GM12864 (cell line): ENCODE measurements at places on chromosomes 5 and 9.

- DNase-seq: no peak
These were observed 136.6 kb upstream of the TBCA start for GRCh38 chr5:77912721-77913120.

- no peak for DNase-seq
These were observed 855.5 kb upstream of the NUDT12 start for GRCh38 chr5:104418056-104418455.

GRCh38 chr9:99592834-99593574 is 228.7 kb upstream of the NR4A3 start:
- DNase-seq: no peak

DNA sequence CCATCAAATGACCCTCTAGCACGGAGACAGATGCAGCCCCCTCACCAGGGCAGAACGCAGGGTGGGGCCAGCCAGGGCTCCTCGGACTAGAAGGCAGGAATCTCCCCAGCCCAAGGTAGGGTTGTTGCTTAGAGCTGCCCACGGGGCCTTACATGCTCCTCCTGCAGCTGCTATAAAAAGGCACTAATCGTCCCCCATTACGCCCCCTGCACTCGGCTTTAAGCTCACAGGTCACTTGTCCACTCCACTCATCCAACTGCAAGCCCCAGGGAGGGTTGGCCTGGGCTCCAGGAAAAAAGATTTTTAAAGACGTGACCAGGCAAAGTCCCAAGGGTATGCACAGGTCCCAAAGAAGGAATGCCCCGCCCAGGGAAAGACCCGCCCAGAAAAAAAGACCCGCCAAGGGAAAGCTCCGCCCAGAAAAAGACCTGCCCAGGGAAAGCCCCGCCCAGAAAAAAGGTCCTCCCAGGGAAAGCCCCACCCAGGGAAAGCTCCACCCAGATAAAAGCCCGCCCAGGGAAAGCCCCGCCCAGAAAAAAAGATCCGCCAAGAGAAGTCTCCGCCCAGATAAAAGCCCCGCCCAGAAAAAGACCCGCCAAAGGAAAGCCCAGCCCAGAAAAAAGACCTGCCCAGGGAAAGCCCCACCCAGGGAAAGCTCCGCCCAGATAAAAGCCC is 11.1 kb downstream of the GRIN1 start:
- DNase-seq: peak; percentile 54

- DNase-seq: no peak
These were observed 39.9 kb downstream of the WDR36 start for GRCh38 chr5:111132076-111132475.

DNA sequence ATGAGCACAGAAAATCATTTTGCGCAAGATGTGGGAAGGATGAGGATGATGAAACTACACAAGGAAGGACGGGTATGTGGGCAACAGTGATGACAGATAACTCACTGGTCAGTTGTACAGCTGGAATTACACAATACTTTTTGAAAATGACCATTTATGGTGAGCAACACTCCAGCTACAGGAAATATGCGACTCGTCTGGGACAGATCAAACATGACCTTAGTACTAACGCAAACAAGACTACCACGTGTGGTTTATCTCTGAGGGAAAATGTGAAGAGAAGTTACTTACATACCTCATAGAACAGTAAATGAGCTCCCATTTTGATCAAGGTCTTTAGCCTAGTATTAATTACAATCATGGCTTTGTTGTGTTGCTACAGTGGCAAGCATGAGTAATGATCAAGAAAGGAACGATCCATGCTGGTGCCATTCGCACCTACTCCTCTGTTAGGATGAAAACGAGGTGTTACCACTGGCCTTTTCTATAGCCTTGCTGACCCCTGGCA is 456.9 kb downstream of the BNC2 start:
- no peak for DNase-seq

GRCh38 chr5:143195491-143195890 is 208.0 kb downstream of the NR3C1 start:
- DNase-seq: no peak

- DNase-seq: no peak
These were observed 233.8 kb downstream of the PIK3R1 start for GRCh38 chr5:68449380-68449779.

DNA sequence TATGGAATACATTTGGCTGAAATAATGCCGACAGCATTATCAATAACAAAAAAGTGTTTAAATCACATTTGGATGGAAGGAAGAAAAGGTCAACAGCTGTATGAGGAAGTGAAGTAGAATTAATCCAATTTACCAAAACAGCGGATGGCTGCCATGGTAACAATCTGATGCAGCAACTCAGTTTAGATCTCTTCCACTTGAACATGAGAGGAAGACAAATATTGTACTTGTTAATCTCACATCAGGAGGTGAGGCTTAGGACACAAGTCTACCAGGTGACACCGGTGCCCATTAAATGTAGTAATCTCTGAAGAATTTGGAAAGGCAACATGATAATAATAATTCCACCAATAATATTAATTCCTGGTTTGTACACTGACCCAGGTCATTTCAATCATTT is 2.4 kb downstream of the RASEF start:
- no peak for DNase-seq

DNA sequence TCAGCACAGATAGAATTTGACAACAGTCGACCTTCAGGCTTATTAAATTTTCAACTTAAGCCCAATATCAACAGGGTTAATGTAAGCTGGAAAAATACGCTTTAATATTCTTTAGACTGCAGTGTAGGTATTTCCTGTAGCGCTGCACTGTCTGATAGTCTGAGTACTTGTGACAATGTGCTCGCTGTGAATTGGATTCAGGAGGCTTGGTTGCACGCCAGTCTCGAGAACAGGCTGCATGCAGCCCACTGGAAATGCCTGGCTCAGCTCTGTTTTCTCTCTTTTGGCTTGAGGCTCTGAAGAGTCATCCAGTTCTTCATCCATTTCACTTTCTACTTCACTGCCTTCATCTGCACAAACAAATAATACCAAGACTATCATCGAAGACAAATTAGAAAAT is 300.9 kb downstream of the RFX3 start:
- no peak for DNase-seq

GRCh38 chr5:95975703-95976102 is 14.1 kb upstream of the ELL2 start:
- no peak for DNase-seq

DNA sequence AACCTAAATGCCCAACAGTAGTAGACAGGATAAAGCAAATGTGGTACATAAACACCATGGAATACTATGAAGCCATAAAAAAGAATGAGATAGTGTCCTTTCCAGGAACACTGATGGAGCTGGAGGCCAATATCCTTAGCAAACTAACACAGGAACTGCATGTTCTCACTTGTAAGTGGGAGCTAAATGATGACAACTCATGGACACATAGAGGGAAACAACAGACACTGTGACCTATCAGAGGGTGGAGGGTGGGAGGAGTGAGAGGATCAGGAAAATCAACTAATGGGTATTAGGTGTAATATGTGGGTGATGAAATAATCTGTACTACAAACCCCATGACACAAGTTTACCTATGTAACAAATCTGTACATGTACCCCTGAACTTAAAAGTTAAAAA is 505.7 kb downstream of the RAB3C start:
- DNase-seq: no peak

GRCh38 chr5:10699281-10699874 is 61.7 kb downstream of the DAP start:
- peak; percentile 49 for DNase-seq

DNA sequence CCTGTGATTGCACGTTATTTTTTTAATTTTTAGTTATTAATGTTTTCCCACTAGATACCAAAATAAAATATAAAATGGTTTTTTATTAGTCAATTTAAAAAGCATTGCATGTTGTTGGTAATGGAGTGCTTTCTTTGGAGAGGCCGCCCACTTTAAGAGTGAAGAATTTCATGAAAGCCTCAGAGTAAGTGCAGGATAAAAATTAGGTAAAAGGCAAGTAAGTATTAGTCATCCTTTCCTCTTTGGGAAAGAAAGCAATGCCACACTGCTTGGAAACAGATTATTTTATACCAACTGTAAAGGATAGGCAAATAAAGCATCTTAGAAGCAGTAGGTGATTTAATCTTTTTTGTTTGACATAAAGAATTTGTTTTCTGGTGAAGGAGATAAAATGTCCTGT is 62.9 kb downstream of the HSD17B4 start:
- no peak for DNase-seq

DNA sequence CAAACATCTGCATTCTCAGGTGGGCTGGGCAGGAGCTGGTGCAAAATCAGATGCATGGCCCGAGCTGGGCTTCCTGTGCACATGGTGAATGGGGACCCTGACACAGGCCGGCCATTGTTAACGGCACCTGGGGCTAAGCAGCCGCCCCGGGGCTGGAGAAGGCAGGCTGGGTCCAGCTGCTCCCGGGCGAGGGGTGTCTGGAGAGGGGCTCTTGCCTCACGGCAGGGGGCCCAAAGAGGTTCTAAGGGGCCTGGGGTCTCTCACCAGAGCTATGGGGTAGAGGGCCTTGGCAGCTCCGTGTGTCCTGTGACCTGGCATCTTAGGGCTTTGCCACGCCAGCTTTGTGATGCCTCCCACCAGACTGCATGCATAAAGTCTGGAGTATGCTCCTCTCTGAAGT is 5.1 kb upstream of the QSOX2 start:
- no peak for DNase-seq

GRCh38 chr5:103362211-103362610 is 103.6 kb downstream of the MACIR start:
- no peak for DNase-seq

DNA sequence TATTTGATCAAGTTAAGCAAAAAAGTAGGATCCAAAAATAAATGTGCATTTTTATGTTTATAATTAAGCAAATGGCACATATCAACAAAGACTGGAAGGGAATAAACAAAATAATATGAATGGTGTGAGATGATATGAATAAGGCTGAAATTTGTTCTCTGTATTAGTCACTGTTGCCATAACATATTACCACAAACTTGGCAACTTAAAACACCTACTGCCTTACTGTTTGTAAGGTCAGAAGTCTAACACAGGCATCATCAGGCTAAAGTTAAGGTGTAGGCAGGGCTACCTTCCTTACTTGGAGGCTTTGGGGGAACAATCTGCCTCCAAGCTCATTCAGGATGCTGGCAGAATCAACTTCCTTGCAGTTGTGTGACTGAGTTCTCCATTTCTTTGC is 19.3 kb downstream of the PGGT1B start:
- DNase-seq: no peak

- DNase-seq: no peak
These were observed 9.7 kb downstream of the ORM2 start for GRCh38 chr9:114339130-114339908.

- no peak for DNase-seq
These were observed 170.4 kb upstream of the TBCA start for GRCh38 chr5:77946381-77947040.

DNA sequence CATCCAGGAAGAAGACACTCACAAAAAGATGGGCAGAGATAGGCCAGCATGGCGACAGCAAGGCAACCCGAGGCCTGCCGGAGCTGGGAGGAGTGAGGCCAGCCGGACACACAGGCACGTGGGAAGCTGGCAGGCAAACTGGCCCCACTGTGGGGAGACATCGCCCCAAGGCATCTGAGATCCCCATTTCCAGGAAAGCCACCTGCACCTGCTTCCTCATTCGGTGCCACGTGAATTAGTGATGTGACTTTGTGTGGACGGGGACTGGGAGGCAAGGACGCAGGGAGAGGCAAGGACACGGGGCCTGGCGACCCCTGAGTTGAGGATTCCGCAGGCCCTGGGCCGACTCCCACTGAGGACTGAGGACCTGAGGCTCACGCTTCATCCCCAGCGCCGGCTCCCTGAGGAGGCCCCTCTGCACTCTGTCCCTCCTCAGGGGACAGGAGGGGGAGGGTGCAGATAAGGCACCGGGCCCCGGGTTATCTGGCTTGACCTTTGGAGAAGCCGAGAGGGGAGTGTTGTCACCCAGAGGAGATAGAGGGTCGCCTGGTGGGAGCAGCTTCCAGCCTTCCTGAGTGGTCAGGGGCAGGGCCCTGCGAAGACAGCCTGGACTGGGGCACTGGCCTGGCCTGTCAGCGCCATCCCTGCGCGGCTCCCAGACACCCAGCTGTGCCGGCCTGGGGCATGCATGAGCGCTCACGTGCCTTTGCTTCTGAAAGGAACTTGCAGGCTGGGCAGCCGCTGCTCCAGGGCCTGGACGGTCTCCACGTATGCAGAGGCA is 39.7 kb downstream of the NDUFS6 start:
- no peak for DNase-seq

GRCh38 chr5:44935871-44936270 is 127.1 kb downstream of the MRPS30 start:
- no peak for DNase-seq

DNA sequence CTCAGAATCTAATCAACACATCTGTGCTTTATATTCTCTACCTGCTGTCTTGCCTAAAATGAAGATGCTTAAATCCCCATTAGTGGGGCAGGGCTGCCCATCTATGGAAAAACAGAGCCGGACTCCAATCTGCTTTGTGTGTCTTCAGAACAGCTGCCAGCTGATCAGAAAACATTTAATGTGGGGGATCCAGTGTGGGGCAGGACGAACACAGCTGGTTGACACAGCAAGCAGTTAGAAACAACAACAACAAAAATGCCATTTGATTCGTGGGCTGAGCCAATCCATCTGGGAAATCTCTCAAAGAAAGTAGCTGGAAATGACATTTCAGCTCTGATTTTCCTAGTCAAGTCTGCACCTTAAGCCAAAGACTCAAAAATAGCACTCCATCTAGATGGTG is 99.8 kb downstream of the PPP2R2B start:
- DNase-seq: no peak

DNA sequence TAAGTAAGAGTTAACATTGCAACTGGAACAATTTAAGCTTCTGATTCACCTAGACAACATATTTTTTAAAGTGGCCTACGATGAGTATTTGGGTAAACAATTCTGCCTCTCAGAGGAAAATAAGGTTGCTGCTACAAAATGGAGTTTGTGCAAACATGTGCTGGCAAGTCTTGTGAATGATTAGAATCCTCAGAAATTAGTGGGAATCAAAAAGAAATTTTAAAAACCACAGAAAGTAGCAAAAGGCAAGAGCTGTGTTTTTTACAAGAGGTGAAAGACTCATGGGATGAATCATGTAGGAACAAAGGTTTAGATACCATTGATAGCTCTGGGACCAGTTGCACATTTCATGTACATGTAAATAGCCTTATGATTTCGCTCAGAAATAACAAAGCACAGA is 561.6 kb downstream of the TAF11L14 start:
- no peak for DNase-seq

DNA sequence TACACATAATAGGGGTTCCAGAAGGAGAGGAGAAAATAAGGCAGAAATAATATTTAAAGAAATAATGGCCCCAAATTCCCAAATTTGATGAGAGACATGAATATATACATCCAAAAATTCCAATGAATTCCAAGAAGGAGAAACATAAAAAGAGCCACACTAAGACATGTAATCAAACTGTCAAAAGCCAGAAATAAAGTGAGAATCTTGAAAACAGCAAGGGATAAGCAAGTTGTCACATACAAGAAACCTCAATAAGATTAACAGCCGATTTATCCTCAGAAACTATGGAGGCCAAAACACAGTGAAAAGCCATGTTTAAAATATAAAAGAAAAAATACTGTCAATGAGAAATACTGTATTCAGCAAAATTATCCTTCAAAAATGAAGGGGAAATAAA is 14.5 kb downstream of the CATSPER3 start:
- DNase-seq: no peak

- no peak for DNase-seq
These were observed 450.3 kb upstream of the CLINT1 start for GRCh38 chr5:158309088-158309807.
